ENCODE measurements at places on chromosomes 2 and 18.

GRCh38 chr2:43191947-43192516, 34.4 kb downstream of the ZFP36L2 start:
- no peak for DNase-seq

DNA sequence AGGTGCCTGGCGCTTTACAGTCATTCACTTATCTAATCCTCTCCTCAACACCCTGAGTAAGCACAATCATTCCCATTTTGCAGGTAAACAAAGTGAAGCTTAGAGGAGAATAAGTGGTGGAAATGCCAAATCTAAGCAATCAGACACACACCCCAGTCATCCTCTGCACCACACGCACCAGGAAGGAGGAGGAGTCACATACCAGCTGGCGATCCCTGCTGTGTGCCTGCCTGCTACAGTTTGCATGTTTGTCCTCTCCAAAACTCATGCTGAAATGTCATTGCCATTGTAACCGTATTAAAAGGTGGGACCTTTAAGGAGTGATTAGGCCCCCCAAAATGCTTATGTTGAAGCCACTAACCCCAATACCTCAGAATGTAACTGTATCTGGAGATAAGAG, 93.7 kb downstream of the LOXHD1 start:
- no peak for DNase-seq

DNA sequence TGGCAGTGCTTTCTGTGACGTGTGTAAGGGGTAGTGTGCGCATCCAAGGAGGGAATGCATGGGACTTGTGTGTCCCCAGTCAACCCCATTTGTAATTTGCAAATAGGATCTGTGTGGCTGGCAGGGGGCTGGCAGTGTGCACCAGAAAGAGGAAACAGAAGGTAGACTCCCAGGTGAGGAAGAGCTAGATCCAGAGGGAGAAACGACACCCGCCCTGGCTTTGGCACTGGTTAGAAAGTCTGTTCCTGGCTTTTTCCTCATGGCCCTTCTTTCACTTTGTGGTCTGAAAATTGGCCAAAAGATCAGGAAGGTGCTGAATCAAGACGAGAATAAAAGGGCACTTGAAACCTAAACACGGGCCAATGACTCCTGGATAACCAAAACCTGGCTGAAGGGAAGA, 33.3 kb downstream of the PRKCE start:
- no peak for DNase-seq

DNA sequence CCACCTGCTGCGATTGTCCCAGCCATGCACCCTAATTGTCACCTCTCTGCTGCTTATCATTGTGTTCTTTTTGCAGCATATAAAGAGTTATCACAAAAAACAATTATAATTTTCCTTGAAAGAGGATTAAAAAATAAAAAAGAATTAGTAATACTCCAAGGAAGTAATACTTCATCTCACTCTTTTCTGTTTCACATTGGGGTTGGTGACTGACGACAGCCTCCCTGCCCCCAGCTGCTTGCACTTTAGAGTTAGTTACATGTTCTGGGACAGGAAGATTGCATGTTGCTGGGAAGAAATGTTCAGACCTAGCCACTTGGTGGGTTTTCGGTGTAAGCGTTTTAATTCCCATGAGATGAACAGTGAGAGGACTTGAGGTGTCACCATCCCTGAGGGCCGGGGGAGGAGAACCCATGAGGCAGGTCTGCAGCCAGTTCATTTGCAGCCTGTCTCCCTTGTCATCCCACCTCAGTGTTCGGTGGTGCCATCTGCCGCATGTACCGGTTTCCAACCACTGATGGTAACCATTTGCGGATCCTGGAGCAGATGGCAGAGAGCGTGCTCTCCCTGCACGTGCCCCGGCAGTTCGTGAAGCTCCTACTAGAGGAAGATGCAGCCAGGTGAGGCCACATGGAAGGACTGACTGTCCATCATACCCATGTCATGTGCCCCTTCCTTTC, 69.1 kb downstream of the COA5 start:
- DNase-seq = no peak

DNA sequence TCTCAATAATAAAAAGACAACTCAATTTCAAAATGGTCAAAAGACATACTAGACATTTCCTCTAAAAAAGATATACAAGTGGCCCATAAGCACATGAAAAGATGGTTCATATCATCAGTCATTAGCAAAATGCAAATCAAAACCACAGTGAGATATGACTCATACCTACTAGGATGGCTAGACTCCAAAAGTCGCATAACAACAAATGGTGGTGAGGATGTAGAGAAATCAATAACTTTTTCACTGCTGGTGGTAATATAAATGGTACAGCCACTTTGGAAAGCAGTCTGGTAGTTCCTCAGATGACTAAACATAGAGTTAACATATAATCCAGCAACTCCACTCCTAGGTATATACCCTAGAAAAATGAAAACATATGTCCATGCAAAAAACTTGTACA, 242.3 kb upstream of the NOL4 start:
- DNase-seq = no peak

- peak; percentile 100 for DNase-seq
Measured at GRCh38 chr2:44168681-44169154, at the start of gene PPM1B. Gene PPM1B, plus strand, starts transcription at chr2:44168875. Its CDS starts 32,325 bp downstream, at chr2:44201200.

- DNase-seq = no peak
Measured at GRCh38 chr2:57373530-57373929, 673.1 kb upstream of the VRK2 start.

- no peak for DNase-seq
Measured at GRCh38 chr2:120992791-120993555, 257.3 kb downstream of the GLI2 start.

- DNase-seq = no peak
Measured at GRCh38 chr2:17578466-17578928, 38.0 kb downstream of the VSNL1 start.

GRCh38 chr2:70746094-70746974, 21.7 kb downstream of the ADD2 start:
- DNase-seq = no peak

GRCh38 chr2:206031162-206031784, 54.7 kb downstream of the INO80D start:
- no peak for DNase-seq

- DNase-seq = no peak
Measured at GRCh38 chr18:49721981-49722380, 91.4 kb downstream of the ACAA2 start.

DNA sequence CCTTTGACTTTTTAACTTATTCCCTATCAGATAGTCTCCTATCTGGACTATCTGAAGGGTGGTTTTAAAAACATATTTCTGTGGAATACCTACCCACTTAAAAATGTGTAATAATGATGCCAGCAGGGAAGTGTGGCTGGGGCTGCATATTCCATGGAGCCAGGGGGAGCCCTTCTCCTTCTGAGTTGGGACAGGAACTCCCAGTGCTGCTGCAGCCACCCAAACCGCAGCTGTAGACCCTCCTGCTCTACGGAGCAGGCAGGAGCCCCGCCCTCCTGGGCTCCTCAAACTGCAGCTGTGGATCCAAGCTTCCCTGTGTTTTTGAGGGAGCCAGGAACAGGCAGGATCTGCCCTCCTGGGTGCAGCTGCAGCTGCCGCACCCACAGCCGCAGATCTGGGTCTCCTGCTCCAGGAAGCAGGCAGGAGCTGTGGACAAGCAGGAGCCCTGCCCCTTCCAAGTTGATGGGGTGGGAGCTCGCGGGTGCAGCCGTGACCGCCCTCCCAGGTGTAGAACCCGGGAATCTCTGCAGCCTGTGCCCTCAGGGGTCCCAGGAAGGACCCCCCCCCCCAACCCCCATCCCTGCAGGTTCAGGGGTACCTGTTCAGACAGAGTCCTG, 57.8 kb downstream of the PDK1 start:
- DNase-seq = no peak

- no peak for DNase-seq
Measured at GRCh38 chr18:74457043-74457724, at the start of gene DIPK1C. Gene DIPK1C, minus strand, starts transcription at chr18:74457308. Its CDS starts 49 bp downstream, at chr18:74457259.

DNA sequence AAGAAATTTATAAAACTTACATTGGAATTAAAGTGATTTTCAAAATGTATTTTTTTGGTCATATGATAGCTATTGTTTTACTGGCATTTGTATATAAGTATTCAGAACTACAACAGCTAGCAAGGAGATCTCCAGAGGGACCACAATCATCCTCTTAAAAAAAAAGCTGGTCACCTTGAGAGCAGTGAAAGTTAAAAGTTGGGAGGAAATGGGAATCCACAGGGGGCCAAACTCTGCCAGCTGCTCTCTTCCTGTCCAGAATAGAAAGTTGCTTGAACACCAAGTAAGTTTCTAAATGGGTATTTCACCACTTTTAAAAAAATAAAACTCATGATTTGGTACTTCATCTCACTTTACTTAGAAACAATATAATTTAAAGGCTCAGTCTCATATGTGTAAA, 1025.1 kb downstream of the LRP1B start:
- DNase-seq = no peak

DNA sequence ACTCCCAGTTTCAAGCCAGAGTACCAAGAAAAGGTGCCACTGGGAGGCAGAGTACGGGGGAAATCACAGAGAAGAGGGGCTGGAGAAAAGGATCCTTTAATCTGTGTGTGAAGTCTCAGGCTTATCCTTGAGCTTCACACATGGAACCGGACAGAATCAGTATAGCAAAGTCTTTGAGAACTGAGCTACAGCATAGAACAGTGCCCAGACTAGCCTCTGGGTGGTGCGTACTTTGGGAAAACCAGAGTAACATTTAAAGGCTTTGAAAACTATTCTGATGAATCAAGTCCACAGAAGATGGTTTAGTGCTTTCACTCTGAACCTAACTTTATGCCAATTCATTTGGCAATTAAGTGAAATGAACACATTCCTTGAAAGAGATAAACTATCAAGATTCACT, 83.1 kb downstream of the BABAM2 start:
- no peak for DNase-seq

- no peak for DNase-seq
Measured at GRCh38 chr2:44191739-44192138, 23.1 kb downstream of the PPM1B start.

GRCh38 chr2:235106874-235107639, 155.2 kb downstream of the SH3BP4 start:
- DNase-seq = no peak

GRCh38 chr2:81658227-81658626, 1353.7 kb upstream of the LRRTM1 start:
- no peak for DNase-seq

DNA sequence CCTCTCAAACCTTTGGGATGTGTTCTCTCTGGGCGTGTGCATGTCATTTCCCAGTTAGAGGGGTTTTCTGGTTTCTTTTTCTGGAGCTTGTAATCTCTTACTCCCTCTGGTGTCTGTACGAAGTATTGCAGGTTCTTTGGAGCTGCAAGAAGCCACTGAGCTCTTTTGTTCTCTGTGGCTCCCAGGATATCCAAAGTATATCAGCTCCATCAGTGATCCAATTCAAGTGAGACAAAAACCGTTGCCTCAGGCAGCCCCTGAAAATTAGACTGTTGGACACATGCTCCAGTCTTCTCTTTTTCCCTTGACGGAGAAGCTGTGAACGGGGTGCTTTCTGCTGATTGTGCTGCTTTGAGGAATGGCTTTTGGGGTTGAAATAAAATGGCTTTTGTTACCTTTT, 59.0 kb upstream of the LDLRAD4 start:
- DNase-seq = no peak

- no peak for DNase-seq
Measured at GRCh38 chr2:218017211-218018053, 14.6 kb upstream of the TNS1 start.

DNA sequence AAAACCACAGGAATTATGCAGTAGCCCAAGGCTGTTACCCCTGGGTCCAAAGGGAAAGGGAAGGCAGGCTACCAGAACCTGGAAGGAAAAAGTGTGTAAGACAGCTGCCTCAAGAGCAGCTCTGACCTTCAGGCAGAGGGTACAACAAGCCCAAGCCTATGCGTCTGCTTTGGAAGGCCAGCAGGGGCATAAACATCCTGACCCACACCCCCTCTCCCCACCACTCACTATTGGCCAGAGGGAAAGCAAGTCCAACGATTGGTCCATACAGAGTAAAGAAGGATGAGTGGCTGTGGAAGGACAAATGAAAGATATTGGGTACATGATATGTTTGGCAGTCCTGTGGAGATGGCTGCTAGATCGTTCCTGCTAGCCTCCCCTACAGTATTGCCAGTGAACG, 227.6 kb upstream of the HNRNPA3 start:
- DNase-seq = no peak

DNA sequence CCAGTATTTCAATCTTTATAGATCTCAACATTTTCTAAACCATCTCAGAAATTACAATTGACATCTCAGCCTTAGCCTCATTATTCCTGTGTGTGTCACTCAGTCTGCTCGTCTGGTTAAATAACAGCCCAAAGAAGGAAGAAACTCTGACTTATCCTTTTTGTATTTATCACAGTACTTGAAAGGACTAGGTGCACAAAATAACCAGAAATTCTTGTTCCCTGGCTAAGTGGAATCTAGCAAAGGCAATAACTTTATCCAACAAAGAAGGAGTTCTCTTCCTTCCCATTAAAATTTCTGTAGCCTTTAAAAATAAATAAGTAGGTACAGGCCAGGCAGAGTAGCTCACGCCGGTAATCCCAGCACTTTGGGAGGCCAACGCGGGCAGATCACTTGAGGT, 139.9 kb upstream of the PID1 start:
- no peak for DNase-seq

DNA sequence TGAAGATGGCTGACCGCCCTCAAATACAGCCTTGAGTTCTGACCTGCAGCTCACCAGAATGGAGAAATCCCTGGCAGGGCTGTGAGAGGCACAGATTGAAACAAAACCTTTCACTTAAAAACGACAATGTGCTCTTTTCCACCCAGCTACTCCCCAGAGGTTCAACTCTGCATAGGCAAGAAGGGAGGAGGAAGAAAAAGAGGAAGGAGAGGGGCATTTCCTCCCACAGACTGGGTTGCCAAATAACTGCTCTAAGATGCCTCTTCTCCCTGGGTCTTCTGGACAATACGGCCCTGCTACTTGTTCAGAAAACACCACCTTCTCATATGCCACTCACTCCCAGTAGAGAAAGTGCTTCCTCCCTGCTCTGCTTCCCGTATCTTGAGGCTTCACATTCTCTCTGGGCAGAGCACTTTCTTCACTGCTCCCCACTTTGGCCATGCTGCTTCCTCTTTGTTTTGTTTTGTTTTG, 136.4 kb upstream of the SLC1A4 start:
- no peak for DNase-seq

DNA sequence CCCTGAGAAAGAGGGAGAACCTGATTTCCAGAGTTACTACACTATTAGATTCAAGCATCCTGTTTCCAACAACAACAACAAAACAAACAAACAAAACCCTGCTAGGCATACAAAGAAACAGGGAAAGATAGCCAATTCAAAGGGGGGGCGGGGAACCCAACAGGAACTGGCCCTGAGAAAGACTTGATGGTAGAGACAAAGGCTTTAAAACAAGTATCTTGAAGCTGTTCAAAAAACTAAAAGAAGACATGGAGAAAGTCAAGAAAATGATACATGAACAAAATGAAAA, 147.1 kb downstream of the THADA start:
- DNase-seq = no peak

GRCh38 chr2:178527592-178527991, 47.3 kb downstream of the PLEKHA3 start:
- DNase-seq = no peak
